ENCODE measurements at places on chromosomes 13 and 19.

DNA sequence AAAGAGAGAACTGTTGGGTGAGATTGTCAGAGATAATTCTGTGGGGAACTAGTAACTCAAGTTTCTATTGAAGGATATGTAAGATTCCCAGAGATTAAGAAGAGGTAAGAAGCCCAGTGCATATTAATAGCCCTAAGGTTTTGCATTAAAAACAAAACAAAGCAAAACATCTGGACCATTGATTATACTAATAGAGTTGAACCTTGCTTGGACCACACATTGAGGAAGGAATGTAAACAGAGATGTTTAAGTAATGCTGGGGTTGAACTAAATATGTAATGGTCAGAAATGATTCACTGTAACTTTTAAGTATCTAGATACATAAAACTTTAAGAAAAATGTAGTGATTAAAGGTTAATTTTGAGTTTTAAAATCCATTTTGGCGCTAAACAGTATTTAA, 1770.0 kb downstream of the PCDH9 start:
- no peaks in the 10 kb centered on the region for H3K36me3 ChIP-seq
- H3K27me3 ChIP-seq, result no peaks in the 10 kb centered on the region
- no peak overlapping the region for H3K4me3 ChIP-seq
- H3K27ac ChIP-seq, result no peak overlapping the region
- no peaks in the 10 kb centered on the region for H3K4me1 ChIP-seq

DNA sequence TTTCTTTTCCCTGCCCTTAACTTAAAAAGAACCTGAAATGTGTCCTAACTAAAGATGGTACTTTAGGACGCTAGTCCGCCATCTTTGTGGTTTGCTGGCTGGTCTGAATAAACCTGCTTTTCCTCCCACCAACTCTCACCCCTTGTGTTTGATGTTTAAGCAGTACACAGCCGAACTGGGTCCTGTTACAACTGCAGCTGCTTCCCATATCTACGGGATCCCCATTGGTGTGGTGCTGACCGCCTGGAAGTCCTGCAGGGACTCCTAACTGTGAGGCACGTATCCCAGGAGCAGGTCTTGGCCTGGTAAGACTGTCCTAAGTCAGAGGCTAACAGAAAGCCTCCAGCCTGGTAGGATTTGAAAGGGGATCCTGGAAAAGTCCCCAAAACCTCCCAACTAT, 40.9 kb upstream of the VSTM2B start:
- no peak overlapping the region for H3K27ac ChIP-seq
- H3K4me1 ChIP-seq, result no peaks in the 10 kb centered on the region
- H3K27me3 ChIP-seq, result no peaks in the 10 kb centered on the region
- no peak overlapping the region for H3K4me3 ChIP-seq
- DNase-seq, result no peak

DNA sequence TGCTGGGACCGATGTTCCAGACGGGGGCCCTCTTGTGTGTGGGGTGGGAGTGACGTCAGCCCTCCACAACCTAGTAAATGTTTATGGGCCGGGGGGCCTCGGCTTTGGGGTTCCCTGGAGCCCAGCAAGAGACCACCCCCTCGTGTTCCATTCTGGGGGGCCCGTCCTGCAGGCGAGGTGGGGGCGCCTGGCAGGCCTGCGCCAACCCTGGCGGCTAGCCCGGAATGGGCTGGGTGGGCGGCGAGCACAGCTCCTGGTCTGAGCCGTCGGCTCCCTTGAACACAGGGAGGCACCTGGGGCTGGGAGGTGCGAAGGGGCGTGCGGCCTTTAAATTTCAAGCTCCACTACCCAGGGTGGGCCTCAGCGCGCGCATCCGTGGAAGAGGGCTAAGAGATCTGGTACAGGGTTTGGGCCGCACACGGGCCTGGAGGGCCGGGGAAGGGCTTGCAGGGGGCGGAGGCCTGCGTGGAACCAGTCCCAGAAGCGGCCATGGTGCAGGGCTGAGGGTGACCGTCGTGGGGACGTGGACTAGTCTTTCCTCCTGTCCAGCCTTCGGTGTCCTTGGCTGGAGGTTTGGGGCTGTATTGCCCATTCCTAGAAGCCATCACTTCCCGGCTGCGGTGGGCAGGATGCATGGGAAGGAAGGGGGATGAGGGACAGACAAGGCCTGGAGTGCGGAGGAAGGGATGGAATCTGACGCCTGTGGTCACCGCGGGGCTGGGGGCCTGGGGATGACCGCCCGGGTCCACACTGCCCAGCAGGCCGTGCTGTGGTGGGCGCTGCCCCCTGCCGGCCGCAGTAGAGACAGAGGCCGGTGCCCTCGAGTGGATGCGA, 11.4 kb downstream of the NDUFA11 start:
- no peak overlapping the region for H3K27ac ChIP-seq
- peaks cover 3% of the 10 kb centered on the region for H3K27me3 ChIP-seq
- peaks cover 3% of the 10 kb centered on the region for H3K36me3 ChIP-seq
- peak; percentile 71 for DNase-seq
- H3K4me3 ChIP-seq, result no peak overlapping the region
- no peaks in the 10 kb centered on the region for H3K4me1 ChIP-seq

DNA sequence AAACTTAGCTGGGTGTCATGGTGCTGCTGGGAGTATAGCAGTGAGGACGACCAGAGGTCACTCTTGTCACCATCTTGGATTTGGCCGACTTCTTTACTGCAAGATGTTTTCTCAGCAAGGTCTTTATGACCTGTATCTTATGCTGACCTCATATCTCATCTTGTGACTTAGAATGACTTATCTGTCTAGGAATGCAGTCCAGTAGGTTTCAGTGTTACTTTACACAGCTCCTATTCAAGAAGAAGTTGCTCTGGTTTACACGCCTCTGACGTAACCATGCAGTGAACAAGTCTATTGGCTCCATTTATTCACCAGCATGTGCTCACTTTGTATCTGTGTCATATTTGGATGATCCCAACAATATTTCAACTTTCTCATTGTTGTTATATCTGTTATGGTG, 26.7 kb downstream of the ZNF850 start:
- no peak overlapping the region for H3K4me3 ChIP-seq
- H3K27ac ChIP-seq, result no peak overlapping the region
- DNase-seq, result no peak
- H3K4me1 ChIP-seq, result no peaks in the 10 kb centered on the region
- H3K27me3 ChIP-seq, result no peaks in the 10 kb centered on the region

- DNase-seq, result no peak
- H3K4me1 ChIP-seq, result no peaks in the 10 kb centered on the region
- H3K27ac ChIP-seq, result no peak overlapping the region
- no peak overlapping the region for H3K4me3 ChIP-seq
- H3K36me3 ChIP-seq, result no peaks in the 10 kb centered on the region
These were observed 137.3 kb upstream of the TMTC4 start for GRCh38 chr13:100811928-100812327.

GRCh38 chr13:95236774-95237173, 64.5 kb downstream of the ABCC4 start:
- DNase-seq, result no peak
- H3K27ac ChIP-seq, result no peak overlapping the region
- peaks cover 2% of the 10 kb centered on the region for H3K4me1 ChIP-seq

- no peak for DNase-seq
- peak overlapping the region; percentile 78 for H3K4me3 ChIP-seq
- H3K27ac ChIP-seq, result peak overlapping the region; percentile 51
- H3K4me1 ChIP-seq, result peaks cover 40% of the 10 kb centered on the region
These were observed 441 bp downstream of the INAFM1 start for GRCh38 chr19:47274891-47275761.

DNA sequence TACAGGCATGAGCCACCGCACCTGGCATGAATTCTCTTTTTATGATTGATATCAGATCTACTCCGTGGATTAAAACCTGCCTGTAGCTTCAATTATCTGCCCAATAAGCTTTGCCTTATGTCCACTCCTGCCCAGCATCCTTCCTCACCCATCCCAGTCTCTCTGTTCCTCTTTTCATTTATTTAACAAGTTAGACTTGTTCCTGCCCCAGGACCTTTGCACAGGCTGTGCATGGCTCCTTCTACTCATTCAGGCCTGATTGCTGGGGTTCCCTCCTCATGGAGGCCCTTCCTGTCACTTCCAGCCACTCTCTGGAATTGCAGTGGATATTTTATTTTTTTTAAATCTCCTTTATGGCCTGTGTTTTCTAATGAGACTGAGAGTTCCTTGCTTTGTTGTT, 27.6 kb downstream of the SMARCA4 start:
- H3K4me1 ChIP-seq, result no peaks in the 10 kb centered on the region
- no peak overlapping the region for H3K4me3 ChIP-seq
- peaks cover 26% of the 10 kb centered on the region for H3K36me3 ChIP-seq
- DNase-seq, result no peak
- H3K27ac ChIP-seq, result no peak overlapping the region
- H3K27me3 ChIP-seq, result no peaks in the 10 kb centered on the region

GRCh38 chr13:86161257-86161656, 362.0 kb upstream of the SLITRK6 start:
- H3K27ac ChIP-seq, result no peak overlapping the region
- no peaks in the 10 kb centered on the region for H3K36me3 ChIP-seq
- no peak overlapping the region for H3K4me3 ChIP-seq

DNA sequence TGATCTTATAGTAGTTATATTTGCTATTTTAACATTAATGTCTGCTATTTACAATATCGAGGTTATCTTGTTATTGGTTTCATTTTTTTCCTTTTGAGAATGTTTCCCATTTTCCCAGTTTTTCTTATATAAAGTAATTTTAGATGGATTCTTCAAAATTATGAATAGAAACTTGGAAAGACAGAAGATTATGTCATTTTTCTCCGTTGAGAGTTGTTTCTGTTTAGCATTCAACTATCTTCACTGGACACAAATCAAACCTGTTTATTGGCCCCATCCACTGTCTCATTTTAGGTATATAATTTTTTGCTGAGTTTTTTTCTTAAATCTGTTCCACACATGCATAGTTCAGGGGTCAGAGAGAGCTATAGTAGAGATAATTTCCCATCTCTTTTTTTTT, 1430.9 kb upstream of the MIR17HG start:
- no peaks in the 10 kb centered on the region for H3K27me3 ChIP-seq
- no peak overlapping the region for H3K27ac ChIP-seq
- no peak for DNase-seq
- H3K4me3 ChIP-seq, result no peak overlapping the region

GRCh38 chr19:18542941-18543813, at the start of gene FKBP8:
Gene FKBP8 (minus strand): TSS chr19:18543573. CDS start chr19:18541970, 1,603 bp downstream.
- H3K4me3 ChIP-seq, result peak within 1 kb of the TSS; percentile 99
- H3K27ac ChIP-seq, result peak within 1 kb of the TSS; percentile 99
- H3K27me3 ChIP-seq, result no peaks in the 10 kb centered on the region
- peaks cover 15% of the 10 kb centered on the region for H3K36me3 ChIP-seq

GRCh38 chr19:2461751-2462634, 5.2 kb upstream of the LMNB2 start:
- peak; percentile 94 for DNase-seq
- peaks cover 22% of the 10 kb centered on the region for H3K4me1 ChIP-seq
- no peaks in the 10 kb centered on the region for H3K27me3 ChIP-seq
- H3K27ac ChIP-seq, result peak overlapping the region; percentile 95

- H3K36me3 ChIP-seq, result no peaks in the 10 kb centered on the region
- H3K4me1 ChIP-seq, result peaks cover 18% of the 10 kb centered on the region
- no peak overlapping the region for H3K4me3 ChIP-seq
- H3K27me3 ChIP-seq, result no peaks in the 10 kb centered on the region
- DNase-seq, result no peak
These were observed 48.3 kb upstream of the ATP12A start for GRCh38 chr13:24631922-24632321.

GRCh38 chr13:85619321-85619720, 179.9 kb downstream of the SLITRK6 start:
- no peaks in the 10 kb centered on the region for H3K4me1 ChIP-seq
- DNase-seq, result no peak
- H3K4me3 ChIP-seq, result no peak overlapping the region
- H3K36me3 ChIP-seq, result no peaks in the 10 kb centered on the region

DNA sequence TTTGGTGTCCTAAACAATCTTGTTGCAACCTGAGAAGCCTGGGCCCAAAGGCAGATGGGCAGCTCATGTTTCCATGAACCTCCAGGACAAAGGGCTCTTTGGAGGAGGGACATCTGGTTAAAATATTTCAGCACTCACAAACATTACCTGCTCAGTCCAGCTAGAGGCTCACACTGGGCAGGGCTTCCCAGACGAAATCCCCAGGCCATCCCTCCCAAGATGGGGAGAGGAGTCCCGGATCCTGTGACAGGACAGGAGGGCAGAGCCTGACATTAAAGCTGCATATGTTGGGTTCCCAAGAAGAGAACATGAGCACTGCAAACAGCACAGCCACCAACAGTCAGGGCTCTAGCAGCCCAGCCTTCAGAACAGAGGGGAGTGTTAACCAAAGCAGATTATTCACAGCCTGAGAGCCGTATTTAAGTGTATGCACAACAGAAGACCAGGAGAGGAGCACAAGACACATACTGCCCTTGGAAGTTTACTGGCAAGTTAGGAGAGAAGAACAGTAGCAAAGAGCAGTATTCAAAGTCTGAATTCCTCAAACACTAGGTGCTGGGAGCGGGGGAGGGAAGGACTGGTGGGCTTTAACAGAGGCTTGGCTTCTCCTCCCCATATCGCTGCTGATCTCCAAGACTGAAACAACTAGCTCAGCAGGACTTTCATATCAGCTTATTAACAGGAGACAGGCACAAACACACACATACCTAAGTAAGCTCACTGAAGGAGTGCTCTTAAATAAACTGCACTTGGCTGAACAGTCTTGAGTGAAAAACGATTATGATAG, 12.3 kb downstream of the ATP7B start:
- H3K36me3 ChIP-seq, result no peaks in the 10 kb centered on the region
- no peak for DNase-seq
- peaks cover 21% of the 10 kb centered on the region for H3K27me3 ChIP-seq
- H3K4me3 ChIP-seq, result no peak overlapping the region
- peaks cover 2% of the 10 kb centered on the region for H3K4me1 ChIP-seq

DNA sequence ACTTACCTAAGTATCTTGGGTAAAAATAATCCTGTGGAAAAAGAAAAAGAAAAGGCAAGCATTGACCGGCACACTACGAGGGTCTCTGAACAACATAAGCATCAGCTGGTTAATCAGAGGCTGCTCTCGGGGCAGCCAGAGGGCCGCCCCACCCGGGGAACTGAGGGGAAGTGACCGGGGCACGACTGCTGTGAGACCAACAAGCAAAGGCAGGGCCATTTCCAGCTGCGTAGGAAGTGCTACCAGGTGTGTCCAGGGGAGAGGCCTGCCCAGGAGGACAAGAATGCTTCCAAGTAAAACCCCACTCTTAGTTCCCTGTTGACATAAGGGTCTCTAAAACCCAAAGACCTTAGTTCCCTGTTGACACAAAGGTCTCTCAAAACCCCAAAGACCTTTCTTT, 15.9 kb downstream of the GAS6 start:
- H3K4me3 ChIP-seq, result no peak overlapping the region
- DNase-seq, result no peak
- no peak overlapping the region for H3K27ac ChIP-seq
- peaks cover 6% of the 10 kb centered on the region for H3K36me3 ChIP-seq

DNA sequence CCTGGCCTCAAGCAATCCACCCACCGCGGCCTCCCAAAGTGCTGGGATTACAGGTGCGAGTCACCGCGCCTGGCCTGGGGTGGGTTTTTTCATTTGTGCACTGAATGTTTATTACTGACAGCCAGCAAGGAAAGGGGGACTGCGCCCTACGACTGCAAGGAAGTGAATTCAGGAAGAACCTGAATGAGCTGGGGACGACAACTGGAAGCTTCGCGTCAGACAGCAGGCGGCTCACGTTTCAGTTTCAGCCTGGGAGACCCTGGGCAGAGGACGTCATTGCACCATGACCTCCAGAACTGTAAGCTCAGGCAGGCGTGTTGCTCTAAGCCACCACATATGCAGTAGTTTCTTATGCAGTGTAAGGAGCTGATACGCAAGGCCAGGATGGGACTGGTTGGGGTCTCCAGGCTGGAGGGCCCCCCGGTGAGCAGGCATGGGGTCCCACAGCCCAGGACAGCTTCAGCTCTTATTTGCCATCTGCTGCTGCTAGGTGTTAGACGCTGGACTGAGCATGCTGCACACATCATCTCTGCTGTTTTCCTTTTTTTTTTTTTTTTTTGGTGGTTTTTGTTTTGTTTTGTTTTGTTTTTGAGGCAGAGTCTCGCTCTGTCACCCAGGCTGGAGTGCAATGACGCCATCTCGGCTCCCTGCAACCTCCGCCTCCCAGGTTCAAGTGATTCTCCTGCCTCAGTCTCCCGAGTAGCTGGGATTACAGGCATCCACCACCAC, 66.6 kb downstream of the GADD45B start:
- H3K4me3 ChIP-seq, result peak overlapping the region; percentile 37
- peaks cover 23% of the 10 kb centered on the region for H3K4me1 ChIP-seq
- no peak for DNase-seq
